Hematopoietic multipotent progenitor cell treated with erythropoietin and hydrocortisone succinate and interleukin-3 and kit ligand, for 8 days (in vitro differentiated cells): ENCODE measurements at places on chromosomes 1 and 21.
A peak's percentile ranks its signal among the peaks of the same experiment; 100 is the strongest.

DNA sequence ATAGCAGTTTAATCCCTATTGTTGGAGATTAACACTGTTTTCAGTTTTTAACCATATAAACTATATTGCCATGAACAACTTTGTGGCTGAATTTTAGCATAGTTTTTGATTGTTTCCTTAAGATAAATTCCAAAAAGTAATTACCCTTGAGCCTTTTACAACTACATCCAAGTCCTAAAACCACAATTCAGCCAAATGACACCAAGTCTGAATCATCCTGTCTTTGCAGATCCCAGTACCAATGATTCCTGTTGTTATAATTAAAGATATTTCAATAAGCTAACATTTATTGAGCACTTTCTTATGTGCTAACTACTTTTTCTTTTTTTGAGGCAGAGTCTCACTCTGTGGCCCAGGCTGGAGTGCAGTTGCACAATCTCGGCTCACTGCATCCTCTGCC is 35.6 kb downstream of the IL23R start:
- DNase-seq, result no peak

DNA sequence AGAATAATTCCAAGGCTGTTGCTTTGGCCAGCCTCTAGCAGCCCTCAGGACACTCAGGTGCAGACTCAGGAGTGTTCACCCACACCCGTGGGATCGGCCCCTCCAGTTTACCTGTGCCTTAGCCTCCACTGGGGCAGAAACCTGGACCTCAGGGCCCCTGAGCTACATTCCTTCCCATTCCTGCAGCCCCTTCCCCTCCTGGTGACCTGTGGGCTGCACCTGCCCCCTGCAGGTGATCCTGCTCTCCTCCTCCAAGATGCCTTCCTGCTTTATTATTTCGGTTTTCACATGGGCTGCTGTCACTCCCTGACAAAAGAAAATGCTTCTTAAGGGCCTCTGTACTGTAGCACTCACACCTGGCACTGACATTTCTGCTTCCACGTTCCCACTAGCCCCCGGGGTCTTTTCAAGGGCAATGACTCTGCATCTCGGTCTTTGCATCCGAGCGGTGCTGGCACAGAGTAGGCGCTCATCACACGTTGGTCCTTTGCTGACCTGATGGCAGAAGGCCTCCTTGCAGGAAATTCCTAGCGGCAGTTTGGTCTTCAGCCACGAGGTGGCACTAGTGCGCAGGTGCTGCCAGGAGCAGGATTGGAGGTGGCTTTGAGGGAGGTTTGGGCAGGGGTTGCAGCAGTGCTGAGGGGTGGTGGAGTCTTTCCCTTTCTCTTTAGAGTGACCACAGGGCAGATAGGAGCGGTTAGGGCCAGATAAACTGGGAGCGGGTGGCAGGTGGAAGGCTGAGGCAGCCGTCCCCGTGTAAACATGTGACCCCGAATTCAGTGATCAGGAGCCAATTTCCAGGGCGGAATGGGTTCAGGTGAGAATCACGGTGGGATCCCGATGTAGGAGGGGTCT is 25.3 kb upstream of the ETV3 start:
- peak; percentile 70 for DNase-seq

GRCh38 chr21:45034556-45035476 is 39.6 kb upstream of the ADARB1 start:
- no peak for DNase-seq

DNA sequence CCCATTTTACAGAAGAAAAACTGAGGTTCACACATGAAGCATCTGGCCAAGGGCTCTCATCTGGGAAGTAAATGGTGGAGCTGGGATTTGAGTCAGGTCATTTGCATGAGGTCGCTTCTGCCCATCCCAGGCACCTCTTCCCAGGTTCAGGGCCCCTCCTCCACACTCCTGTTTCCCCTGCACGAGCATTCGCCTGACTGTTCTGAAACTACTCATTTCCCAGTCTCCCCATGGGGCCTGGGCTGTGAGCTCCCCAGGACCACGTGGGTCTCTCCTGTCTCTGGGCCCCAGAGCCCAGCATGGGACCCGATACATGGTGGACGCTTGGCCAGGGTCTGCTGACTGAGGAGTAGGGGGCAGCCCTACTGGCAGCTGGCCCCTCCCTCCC is 360.8 kb downstream of the MATN1 start:
- DNase-seq, result no peak

- DNase-seq, result no peak
Observed at GRCh38 chr21:31555741-31556191, 103.7 kb upstream of the SOD1 start.

- peak; percentile 30 for DNase-seq
Observed at GRCh38 chr1:167878372-167879160, 35.4 kb downstream of the ADCY10 start.

DNA sequence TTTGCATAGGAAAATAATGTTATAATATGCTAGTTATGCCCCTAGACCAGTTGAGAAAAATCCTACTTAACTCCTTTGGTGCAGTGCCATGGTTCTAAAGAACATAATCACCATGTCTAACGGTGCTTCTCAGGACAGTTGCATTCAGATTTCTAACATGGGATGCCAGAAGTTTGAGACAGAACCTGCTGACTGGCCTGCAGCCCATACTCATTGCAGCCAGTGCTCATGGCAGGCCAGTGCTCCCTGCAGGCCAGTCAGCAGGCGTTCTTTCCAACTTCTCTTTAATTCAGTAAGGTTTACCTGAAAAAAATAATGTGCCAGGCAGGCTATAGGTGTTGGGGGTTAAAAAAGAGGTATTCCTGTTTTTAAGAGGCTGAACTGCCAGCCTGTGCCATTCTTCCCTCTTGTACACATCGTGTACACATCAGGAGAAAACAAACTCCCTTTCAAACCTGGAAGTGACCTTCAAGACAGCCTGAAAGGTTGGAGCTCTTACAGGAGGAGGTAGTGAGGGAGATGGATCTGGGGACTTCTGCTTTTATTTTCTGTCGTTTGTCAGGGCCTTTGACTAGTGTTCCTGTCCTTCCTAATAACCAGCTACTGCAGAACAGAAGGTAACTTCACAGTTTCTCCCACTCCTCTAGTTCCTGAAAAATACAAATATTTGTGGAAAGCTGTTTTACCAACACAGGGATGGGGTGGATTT is 146.0 kb upstream of the MAGI3 start:
- DNase-seq, result no peak

DNA sequence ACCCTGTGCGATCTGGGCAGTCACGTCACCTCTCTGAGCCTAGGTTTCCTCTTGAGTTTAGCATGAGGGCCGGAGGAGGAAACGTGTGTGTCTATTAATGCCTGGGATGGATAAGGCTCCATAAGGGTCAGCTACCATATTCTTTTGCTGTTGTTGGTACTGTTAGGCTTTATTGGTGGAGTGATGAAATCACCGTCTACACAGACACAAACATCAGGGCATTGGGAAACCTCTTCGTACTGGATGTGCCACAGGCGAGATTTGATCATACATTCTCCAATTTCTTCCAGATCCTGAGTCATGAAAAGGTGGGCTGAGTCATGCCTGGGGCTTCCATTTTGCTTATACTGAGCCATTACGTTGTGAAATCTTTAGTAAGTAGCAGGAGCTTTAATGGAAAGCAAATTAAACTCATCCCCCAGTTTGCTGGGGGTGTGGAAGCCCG is 24.9 kb upstream of the GRHL3 start:
- no peak for DNase-seq

- no peak for DNase-seq
Observed at GRCh38 chr1:51927029-51927428, 48.5 kb upstream of the NRDC start.

DNA sequence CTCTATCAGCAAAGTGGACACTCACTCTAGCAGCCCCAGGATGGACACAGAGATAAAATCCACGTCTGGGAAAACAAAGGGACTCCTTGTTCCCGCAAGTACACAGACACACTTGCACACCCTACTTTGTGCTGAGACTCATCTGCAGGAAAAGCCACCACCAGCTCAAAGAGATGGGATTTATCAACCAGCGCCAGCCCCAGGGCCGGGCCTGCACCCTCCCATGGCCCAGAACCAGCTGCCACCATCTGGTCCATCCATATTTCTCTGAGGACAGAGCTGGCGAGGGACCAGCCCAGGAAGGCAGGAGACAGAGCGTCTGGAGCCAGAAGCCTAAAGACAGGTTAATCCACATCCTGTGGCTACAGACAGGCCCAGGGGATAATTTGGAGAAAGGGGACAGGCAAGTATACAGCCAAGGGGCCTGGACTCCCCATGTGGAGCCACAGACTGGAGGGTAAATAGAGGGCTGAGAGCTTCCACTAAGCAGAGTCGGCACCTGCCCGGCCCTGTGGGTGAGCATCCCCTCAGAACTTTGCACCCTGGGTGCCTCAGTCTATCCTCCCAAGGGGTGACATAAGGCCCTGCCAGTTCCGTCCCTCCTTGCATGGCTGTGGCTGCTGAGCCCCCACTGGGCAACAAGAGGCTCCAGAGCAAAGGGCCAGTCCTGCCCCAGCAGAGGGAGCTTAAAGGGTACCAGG is 233.9 kb downstream of the PTPRU start:
- DNase-seq, result no peak

GRCh38 chr1:167434306-167434705 is 84.0 kb downstream of the CD247 start:
- DNase-seq, result no peak

DNA sequence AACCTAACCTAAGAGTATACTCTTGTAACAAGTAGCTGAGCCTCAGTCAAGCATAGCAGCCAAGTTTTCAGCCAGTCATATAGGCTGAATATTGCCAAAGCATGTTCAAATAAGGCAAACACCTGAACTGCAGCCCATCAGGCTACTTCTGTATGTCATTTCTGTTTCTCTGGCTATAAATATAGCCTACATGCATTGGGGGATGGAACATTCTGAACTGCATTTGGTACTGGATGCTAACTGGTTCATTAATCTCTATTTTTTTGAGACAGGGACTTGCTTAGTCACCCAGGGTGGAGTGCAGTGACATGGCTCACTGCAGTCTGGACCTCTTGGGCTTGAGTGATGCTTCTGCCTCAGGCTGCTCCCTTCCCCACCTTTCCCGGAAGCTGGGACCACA is 37.3 kb downstream of the MAST2 start:
- peak; percentile 25 for DNase-seq

DNA sequence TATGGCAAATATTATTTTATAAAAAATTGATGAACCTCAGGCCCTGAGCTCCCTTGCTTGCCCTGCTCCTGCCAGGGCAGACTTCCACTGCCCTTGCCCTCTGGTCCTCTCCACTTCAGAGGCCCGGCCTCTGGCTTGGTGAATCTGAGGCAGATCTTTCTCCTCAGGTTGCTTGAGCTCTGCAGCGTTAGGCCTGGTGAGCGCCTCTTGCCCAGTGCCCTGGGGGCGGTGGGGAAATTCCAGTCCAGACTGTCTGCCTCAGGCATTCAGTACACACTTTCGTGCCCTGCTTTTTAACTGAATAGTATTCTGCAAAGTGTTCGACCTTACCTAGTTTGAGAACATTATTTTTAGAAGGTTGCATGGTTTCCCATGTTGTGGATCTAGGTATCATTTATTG is 98.2 kb downstream of the PCBP3 start:
- no peak for DNase-seq

- no peak for DNase-seq
Observed at GRCh38 chr1:28855046-28855445, 43.1 kb downstream of the OPRD1 start.

GRCh38 chr1:20402585-20403422 is 83.2 kb downstream of the CAMK2N1 start:
- no peak for DNase-seq

GRCh38 chr1:209497729-209498128 is 85.8 kb upstream of the CAMK1G start:
- DNase-seq, result no peak

GRCh38 chr1:234675572-234675971 is 65.6 kb upstream of the IRF2BP2 start:
- DNase-seq, result no peak

DNA sequence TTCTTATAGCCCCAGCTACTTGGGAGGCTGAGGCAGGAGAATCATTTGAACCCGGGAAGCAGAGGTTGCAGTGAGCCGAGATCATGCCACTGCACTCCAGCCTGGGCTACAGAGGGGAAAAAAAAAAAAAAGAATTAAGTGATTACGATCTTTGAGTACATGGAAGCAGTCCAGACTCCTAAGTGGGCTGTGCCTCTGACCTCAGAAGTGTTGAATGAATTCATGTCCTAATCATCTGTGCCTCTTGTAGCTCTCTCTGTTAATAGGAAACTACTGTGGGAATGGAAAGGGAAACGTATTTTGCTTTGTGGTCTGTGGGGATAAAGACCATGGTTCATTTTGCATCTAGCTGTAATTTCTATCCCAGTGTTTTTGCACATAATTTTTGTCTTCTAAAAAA is 8.4 kb upstream of the IVNS1ABP start:
- peak; percentile 61 for DNase-seq

- DNase-seq, result peak; percentile 98
Observed at GRCh38 chr1:54199765-54200518, at the start of the genes CYB5RL and MRPL37. Gene CYB5RL (minus strand): TSS chr1:54200030. CDS start chr1:54195616, 4,414 bp downstream. Gene MRPL37 (plus strand): TSS chr1:54200167. CDS start chr1:54200244, 77 bp downstream.

GRCh38 chr1:145918144-145918991 is at the start of gene PEX11B:
Gene PEX11B (minus strand): TSS chr1:145918717. CDS start chr1:145918688, 29 bp downstream.
- peak; percentile 95 for DNase-seq
